Thyroid gland (tissue), 4 donors: ENCODE measurements at places on chromosomes 16 and 17. TPM values are rescaled to one million over a fixed set of nuclear protein-coding genes. Genes with fewer than 3 reads are reported as not detected.

DNA sequence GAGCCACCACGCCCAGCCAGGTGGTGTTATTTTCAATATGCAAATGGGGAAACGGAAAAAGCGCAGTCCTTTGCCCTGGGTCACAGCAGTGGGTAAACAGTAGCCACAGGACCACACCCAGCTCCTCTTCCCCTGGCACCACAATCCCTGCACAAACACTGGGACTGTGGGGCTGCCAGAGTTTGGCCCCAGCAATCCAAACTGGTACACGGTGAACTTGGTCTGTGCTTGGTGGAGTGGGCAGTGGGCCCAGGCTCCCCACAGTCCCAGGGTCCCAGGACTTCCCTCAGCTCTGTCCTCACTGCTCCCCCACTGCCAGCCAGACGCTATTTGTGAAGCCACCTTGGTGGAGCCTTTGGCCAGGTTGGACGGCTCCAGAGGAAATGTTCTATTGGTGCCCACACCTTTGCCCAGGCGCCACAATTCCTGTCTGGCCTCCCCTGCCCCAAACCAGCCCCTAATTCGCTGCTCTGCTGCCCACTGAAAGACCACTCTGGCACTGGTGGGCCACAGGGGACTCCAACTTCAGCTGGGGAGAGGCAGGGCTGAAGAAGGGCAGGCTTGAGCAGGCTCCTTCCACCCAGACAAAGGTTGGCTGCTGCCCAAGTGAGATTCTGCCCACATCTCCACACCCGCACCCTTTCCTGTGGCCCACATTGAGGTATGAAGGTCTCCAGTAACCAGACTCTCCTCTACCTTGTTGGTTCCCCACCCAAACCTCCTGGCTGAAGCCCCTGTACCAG lies 2.1 kb downstream of the CHAD start:
- no peak for DNase-seq

DNA sequence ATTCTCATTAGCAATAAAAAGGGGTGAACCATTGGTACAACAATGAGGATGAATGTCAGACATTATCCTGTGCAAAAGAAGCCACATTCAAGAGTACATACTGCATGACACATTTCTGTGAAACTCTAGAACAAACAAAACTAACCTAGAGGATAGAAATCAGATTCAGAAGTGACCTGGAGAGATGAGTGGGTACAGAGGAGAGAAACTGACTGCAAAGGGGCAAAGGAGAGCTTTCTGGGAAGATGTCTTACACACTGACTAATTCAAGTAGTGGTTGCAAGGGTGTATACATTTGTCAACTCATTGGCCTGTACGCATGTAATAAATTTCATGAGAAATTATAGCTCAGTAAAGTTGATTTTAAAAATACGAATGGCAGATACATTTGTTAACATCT lies 115.6 kb downstream of the GAS7 start:
- DNase-seq: no peak

DNA sequence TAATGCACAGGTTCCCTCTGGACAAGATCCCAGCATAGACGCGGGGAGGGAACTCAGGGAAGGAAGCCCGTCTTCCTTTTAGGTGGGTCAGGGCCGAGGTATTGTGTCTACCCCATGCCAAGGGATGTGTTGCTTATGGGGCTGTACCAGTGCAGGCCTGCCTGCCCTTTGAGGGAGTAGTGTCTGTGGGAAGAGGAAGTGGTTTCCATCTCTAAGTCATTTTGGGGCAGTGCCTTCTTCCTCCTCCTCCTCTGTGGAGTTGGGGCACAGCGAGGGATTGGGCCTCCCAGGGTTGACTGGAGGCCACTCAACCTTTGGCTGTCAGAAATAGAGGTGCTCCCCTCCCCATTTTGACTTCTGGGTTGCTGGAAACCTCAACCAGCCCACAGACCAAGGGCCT lies 26.5 kb downstream of the GJD3 start:
- no peak for DNase-seq

- no peak for DNase-seq
These were observed 119.9 kb upstream of the SMURF2 start for GRCh38 chr17:64781810-64782555.

DNA sequence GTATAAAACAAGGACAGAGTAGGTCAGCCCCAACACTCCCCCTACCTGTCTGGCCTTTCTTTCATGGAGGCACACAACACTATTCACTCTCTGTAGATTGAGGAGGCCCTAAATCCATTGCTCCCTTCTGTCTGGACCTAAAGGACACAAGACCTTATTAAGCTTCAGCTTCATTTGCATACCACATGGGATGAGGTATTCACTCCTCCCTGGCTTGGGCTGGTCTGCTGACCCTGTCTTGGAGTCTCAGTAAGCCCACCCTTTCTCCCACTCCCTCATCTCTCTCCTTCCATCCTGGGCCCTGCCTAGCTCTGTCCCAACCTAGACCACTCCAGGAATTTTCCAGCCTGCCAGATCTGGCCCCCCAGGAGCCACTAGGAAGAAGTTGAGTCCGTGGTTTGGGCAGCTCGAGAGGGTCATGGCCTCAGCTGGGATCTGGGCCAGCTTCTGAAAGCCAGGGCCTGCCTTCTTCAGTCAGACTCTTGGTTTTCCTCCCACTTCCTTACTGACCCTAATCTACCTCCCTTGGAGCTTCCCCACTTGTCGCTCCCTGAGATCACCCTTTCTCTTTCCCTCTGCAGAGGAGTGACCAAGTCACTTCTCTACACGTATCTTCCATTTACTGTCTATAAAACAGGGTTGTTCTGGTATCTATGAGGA lies 6.5 kb upstream of the LLGL1 start:
- peak; percentile 44 for DNase-seq

GRCh38 chr17:72090108-72090507 lies 30.7 kb upstream of the SOX9 start:
- peak; percentile 79 for DNase-seq

DNA sequence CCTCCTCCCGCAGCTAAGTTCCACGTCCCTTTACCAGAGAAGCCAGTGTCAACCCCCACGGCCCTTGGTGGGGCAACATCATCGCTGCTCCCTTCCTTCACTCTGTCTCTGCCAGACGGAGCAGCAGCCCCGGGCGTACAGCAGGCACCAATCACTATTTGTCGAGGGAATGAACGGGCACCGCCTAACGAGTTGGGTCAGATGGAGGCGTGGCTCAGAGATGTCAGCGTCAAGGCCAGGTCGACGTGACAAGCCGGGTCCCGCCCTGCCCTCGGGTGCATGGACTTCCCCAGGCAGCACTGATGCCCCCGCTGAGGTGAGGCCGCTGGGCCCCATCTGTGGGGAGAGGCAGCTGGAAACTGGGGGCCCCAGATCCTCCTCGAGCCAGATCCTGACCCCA lies 50.0 kb downstream of the CBFA2T3 start:
- DNase-seq: no peak

- no peak for DNase-seq
These were observed 20.8 kb upstream of the DNAH17 start for GRCh38 chr17:78598013-78598471.

GRCh38 chr16:76946879-76947278 lies 244.1 kb upstream of the MON1B start:
- no peak for DNase-seq

DNA sequence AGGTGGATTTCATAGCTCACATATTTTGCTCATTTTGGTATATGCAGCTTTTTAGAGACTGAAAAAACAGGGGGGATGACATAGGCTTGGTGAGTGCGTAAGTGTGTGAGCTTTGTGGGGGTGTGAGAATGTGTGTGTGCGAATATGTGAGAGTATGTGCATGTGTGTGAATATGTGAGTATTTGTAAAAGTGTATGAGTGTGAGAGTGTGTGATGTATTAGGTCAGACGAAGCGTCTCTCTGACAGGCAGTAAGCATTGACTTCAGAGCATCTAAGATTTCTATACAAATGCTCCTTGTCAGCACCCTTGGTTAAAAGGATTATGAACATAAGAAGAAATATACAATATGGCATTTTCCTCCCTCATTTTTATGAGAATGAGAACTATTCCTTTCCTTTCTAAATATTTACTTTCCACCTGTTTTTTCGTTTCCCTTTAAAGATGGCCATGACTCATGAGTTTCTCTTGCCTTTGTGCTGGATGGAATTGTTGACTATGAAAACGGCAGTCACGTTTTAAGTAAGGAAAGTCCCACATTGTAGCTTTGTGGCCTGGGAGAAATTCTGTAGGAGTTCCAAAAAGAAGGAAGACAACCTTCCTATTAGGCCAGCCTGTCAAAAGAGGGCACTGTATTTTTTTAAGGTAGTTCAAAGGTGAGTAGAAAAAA lies 276.4 kb downstream of the FOXL1 start:
- DNase-seq: no peak

DNA sequence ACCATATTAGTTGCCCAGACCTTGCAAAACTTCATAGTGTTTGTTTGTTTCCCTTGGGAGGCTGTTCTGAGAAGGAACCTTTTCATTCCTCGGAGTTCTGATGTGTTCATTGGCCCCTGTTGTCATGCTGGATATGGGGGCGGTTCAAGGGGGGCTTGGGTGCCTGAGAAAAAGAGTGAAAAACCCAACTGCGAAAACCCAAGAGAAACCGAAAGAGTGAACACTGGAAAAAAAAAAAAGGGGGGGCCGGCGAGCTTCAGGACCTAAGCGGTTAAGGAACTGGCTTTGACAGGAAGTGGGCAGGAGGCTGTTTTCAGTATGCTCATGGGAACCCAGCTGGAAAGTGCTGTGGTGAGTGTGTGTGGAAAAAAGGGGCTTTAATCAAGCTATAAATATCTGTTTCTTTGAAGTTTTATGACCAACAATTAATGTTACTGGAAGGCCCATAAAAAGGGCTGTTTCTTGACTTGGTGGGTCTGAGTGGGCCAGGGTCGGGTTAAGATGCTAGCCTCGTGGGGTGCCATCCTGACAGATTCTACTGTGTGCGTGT lies 510.7 kb downstream of the MAF start:
- no peak for DNase-seq

GRCh38 chr16:24358117-24358516 lies 102.0 kb downstream of the CACNG3 start:
- no peak for DNase-seq

- no peak for DNase-seq
These were observed 6.2 kb downstream of the HOXB4 start for GRCh38 chr17:48571826-48572417.

- DNase-seq: no peak
These were observed 33.3 kb downstream of the STAT5A start for GRCh38 chr17:42321555-42321954.

- peak; percentile 85 for DNase-seq
These were observed 7.0 kb downstream of the CORO6 start for GRCh38 chr17:29615492-29616299.

- DNase-seq: no peak
These were observed 36.9 kb upstream of the C17orf78 start for GRCh38 chr17:37338847-37339246.

DNA sequence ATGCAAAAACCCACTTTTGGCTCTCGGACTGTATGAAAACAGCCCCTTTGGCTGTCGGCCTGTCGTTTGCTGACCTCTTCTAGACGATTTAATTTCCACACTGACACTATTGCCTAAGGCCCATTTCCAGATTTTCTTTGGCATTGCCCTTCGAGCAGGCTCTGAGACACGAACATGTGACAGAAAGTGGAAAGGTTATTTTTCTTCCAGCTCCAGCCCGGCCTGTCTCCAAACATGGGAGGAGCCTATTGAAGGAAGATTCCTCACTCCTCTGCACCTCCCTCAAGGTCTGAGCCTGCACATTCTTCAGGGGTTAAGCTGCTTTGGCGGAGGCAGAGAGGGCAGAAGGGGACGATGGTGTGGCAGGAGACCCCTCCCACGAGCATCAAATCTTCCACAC lies 85.9 kb upstream of the FOXF1 start:
- no peak for DNase-seq

- peak; percentile 48 for DNase-seq
These were observed 571 bp upstream of the NME1 start for GRCh38 chr17:51152766-51153209.

GRCh38 chr17:69560987-69561441 lies 146.5 kb downstream of the MAP2K6 start:
- DNase-seq: peak; percentile 59

GRCh38 chr17:22703786-22704441 lies 1011.6 kb downstream of the KCNJ18 start:
- no peak for DNase-seq

- no peak for DNase-seq
These were observed 38.2 kb upstream of the DOC2B start for GRCh38 chr17:219696-220095.

- DNase-seq: no peak
These were observed 7.2 kb upstream of the SLC52A1 start for GRCh38 chr17:5042157-5043022.

DNA sequence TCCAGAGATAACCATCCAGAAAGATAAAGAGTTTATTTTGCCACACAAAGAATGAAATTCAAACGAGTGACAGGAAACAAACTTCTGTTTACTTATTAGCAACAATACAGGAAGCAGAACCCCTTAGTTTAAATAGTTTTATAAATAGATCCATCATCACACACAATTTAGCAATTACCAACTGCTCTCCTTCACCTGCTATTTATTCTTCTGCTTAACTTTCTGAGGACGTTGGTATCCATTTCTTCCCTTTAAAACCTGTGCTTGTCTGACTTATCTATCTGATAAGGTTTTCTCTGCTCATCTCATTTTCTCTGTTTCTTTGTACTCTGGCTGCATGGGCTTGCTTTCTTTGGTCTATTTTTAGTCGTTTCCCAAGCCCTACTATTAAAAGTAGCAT lies 4.3 kb upstream of the ADAMTS18 start:
- no peak for DNase-seq

Gene ADGRG1
- 200 TPM for total RNA-seq

Gene GSDMA
- not detected for total RNA-seq

Gene SLC35G3
- total RNA-seq: not detected

Gene SHISA9
- total RNA-seq: 0.29 TPM

Gene CD300E
- not detected for total RNA-seq

Gene ZFPM1
- total RNA-seq: 4.8 TPM

Gene SYT17
- 9.1 TPM for total RNA-seq

Gene PRAC1
- total RNA-seq: not detected

Gene WNT3
- total RNA-seq: 2.4 TPM

Gene KCNJ16
- 336 TPM for total RNA-seq

Gene MAF
- total RNA-seq: 67.2 TPM

Gene C16orf95
- 0.54 TPM for total RNA-seq

Gene KRT27
- total RNA-seq: not detected

Gene SLC16A13
- 1.2 TPM for total RNA-seq
